COLO829 (cell line): ENCODE measurements at places on chromosomes 16 and 17.

DNA sequence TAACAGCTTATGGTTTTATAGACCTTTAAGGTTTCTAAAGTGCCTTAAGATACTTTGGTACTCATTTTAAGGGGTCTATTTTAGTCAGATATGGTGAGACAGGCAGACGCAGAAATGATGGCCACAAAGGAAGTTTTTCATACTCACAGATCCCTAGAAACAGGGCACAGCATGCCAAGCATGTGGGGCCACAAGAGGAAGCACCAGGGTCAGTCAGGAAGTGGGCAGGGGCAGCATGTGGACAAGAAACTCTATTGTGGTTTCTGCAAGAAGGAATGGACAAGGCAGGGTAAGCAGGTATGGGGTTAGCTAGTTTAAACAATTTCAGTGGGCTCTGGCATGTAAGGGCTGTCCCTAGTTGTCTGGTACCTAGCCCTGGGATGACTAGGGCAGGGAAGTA lies 8.5 kb downstream of the EFCAB3 start:
- no peak for DNase-seq

GRCh38 chr16:50856991-50857390 lies 115.1 kb downstream of the CYLD start:
- DNase-seq: no peak

DNA sequence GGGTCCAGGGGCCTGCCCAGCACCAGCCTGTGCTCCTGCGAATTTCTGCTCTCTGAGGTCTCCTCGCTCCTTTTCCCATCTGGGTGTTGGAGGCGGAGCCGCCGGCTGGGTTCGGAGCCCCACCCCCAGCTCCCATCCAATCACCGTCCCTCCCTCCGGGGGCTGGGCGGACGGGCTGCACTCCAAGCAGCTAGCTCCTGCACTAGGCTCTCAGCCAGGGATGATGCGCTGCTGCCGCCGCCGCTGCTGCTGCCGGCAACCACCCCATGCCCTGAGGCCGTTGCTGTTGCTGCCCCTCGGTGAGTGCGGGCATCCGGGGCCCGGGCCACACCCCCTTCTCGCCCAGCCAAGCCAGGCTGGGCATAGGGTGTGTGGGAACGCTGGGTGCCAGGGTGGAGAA lies at the start of gene NRN1L:
Gene NRN1L (plus strand): TSS at position 202 of the 400 bp plus-strand sequence. CDS start 19 bp downstream, at position 221.
- DNase-seq: no peak

GRCh38 chr16:23434380-23434779 lies 18.6 kb downstream of the COG7 start:
- peak; percentile 76 for DNase-seq

- peak; percentile 88 for DNase-seq
These were observed 61.6 kb downstream of the RGS9 start for GRCh38 chr17:65198653-65199382.

DNA sequence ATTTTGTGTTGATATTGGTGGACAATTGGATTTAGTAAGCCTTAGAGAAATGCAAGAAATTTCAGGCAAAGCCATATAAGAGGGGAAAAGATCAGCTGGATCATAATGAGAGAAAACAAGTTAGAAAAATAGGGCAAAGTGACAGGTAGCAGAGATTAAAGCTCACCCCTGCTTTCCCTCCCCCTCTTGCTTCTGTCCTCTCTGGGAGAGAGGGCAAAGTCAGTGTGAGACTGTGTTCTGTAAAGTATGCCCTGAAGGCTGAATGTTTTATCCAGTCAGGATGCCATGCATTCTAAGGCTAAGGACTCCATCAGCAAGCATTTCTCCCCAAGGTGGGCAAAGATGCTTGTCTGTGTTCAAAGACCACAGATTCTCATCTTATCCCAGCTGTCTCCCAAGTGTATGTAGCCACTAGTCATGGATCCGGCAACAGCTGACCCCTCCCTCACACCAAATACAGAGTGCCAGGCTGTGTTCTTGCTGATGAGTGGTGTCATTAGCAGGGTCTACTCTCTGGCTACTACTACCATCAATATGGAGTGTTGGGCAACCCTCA lies 136.2 kb upstream of the DNAH9 start:
- no peak for DNase-seq

GRCh38 chr16:22721511-22722100 lies 92.4 kb upstream of the HS3ST2 start:
- no peak for DNase-seq

DNA sequence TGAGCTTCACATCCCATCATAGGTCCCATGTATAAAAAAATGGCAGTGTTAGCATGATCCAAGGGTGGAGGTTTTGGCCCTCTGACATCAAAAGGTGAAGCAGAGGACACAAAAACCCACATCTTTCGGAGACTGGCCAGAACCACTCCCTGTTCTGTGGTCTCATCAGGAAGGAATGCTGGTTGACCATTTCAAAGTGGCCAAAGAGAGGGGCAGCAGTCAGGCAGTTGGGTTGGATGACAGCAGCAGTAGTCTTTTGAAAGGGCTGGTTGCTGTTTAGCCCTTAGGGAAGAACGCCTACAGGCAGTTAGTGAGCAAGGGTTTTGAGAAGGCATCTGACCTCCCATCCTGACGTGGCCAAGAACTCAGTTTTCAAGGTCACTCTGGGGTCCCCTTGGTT lies 40.5 kb downstream of the LCMT1 start:
- DNase-seq: peak; percentile 80

DNA sequence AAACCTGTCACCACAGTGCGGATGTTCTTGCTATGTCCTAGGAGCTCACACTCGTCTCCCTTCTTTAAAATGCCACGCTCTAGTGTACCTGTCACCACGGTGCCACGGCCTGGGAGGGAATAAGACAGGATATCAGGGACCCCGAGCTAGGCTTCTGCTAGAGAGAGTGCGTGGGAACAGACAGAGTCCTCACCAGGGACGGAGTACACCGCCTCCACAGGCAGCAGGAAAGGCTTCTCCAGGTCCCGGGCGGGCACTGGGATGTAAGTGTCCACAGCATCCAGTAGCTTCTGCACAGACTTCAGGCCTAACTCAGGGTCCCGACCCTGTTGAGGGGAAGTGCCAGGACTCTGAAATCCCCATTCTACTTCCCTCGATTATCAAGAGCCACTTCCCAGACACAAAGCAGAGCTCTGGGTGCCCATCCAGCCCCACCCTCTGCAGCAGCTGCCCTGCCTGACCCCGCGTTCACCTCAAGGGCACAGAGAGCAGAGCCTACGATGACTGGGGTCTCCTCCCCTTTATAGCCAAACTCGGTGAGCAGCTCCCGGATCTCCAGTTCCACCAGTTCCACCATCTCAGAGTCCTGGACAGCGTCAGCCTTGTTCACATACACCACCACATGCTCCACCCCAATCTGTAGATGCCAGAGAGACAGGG lies 1.8 kb downstream of the TUFM start:
- DNase-seq: no peak

DNA sequence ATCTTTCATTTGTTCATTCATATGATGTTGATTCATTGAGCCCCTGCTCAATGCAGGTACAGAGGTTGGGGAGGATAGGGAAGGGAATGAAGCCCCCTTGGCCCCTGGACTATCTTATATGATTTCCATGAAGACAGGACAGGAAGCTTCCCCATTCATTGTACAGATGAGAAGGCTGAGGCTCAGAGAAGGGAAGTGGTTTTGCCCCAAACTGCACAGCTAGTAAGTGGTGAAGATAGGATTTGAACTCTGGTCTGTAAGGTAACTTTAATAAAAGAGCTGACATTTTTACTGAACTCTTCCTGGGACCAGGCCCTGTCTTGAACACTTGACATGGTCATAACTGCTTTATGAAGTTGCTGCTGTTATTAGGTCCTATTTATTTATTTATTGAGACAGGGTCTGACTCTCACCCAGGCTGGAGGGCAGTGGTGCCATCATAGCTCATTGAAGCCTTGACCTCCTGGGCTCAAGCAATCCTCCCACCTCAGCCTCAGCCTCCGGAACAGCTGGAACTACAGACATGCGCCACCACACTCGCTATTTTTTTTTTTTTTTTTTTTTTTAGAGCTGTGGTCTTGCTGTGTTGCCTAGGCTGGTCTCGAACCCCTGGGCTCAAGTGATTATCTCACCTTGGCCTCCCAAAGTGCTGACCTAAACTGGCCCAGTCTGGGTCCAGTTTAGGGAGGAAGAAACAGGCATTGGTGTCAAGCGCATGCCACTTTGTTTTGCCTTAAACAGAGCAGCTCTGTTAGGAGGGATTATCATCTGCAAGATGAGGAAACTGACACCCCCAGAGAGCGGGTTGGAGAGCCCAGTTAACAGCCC lies 5.0 kb downstream of the CTF1 start:
- DNase-seq: no peak

- DNase-seq: no peak
These were observed 55.4 kb downstream of the COPRS start for GRCh38 chr17:31803494-31804213.

DNA sequence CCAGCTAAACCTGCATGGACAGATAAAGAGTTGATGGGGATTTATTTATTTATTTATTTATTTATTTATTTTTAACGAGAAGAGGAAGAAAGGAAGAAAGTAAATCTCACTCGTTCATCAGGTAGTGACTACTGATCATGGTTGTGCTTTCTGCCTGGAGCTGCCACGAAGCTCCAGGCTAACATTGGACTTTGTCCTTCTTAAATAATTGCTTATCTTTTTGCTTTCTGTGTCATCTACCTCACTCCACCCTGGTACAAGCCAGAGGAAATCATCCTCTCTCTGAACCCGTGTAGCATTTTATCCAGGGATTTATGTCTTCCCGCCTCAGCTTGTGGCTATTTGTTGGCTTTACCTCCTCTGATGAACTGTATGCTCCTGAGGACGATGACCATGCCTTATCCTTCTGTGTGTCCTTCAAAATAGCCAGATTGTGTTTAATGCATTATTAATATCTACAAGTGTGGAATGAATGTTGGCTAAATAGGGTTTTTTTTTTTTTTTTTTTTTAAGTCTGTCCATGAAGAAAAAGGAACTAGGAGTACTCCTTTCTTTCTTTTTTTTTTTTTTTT lies 8.0 kb upstream of the SLC12A3 start:
- no peak for DNase-seq

DNA sequence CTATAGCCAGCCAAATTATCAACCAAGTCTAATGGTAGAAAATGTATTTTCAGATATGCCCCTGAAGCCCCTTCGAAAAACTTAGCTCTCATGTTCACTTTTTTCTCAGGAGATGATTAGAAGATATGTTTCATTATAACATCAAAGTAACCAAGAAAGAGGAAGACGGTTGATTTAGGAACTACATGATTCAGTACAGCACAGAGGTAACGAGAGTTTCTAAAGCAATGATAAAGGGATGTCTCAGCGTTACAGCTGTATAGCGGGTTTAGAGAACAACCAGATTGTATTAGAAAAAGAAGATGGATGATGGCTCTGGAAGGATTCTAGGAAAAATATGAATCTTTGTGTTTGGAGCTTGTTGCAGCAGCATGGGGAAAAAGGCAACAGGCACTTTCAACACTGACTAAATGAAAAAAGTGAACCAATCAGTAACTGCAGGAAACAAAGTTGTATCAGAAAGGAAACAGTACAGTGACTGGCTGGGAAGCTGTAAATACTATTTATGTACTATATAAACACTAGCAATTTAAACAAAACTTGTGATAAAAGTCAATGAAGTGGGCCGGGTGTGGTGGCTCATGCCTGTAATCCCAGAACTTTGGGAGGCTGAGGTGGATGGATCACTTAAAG lies 21.5 kb downstream of the MBTD1 start:
- no peak for DNase-seq

DNA sequence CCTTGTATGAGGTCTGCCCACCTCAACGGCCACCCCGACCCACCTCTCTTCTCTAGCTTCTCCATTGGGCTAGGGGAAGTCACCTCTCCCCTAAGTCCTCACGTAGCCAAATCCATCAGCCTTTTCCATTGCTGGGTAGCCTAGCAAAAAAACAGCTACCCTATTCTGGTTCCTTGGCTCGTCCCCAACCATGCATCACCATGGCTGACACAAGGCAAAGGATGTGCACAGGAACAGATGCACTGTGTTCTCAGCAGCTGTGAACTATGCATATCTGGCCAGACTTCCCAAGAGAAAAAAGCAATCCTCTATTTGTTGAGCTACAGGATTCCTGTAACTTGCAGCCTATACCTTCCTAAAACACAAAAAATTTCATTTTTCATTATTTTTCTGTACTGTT lies 22.0 kb upstream of the FLCN start:
- DNase-seq: no peak

GRCh38 chr16:72807245-72807644 lies 240.7 kb downstream of the ZFHX3 start:
- DNase-seq: no peak

DNA sequence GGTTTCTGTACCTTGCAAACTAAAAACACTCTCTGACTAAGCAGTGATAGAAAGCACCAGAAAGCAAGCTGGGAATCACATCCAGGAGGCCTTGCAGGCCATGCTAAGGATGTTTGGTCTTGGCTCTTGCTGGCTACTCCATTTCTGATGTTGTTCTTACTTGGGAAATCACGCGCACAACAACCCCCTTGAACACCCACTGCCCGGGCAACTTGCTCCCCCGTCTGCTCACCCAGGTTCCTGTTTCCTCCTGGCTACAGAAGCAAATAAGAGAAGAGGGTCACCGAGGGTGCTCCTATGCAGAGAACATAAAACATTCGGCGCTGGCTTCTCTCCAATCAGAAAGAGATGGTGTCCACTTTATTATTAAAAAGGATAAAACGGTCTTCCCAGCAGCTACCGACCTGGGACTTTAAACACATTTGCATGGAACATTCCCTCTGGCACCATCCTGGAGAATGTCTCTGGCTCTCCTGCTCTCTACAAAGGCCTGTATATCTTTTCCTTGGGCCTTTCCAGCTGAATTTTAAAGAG lies 271.2 kb upstream of the RPL38 start:
- no peak for DNase-seq

- DNase-seq: no peak
These were observed 18.0 kb upstream of the ABCA5 start for GRCh38 chr17:69344939-69345338.

- no peak for DNase-seq
These were observed 36.3 kb downstream of the PITPNC1 start for GRCh38 chr17:67413388-67413787.

DNA sequence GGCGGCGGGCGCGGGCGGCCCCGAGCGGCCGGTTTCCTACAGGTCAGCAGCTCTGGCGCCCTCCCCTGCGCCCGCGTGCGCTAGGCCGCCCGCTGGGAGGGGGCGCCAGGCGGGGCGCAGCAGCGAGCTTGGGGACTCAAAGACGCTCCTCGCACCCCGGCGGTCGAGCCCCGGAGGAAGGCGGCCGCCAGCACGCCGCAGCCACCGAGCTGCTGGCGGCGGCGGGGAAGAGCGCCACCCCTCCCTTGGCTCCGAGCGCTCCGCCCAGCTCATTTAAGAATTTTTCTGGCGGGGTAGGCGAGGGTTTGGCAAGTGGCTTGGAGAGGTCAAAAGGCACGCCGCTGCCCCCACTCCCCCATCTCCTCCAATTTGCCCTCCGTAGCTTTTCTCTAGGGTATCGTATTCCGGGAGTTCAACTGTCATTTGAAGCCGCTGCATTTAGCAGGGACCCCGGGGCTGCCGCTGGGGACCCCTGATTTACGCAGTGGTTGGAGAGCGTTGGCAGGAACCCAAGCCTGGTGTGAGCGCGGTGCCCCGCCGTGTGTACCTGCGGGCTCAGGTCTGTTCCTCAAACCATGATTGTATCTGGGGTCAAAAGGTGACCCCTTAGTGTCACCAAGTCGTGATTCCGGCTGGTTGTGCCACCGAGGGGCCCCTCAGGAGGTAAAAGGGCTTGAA lies 59.5 kb upstream of the GSE1 start:
- DNase-seq: no peak

GRCh38 chr17:8420041-8420934 lies 15.4 kb upstream of the NDEL1 start:
- no peak for DNase-seq
